NCI-H226 (cell line): ENCODE measurements at places on chromosomes 13 and 19.

GRCh38 chr19:57212109-57212508 lies 18.7 kb upstream of the AURKC start:
- DNase-seq, result no peak

DNA sequence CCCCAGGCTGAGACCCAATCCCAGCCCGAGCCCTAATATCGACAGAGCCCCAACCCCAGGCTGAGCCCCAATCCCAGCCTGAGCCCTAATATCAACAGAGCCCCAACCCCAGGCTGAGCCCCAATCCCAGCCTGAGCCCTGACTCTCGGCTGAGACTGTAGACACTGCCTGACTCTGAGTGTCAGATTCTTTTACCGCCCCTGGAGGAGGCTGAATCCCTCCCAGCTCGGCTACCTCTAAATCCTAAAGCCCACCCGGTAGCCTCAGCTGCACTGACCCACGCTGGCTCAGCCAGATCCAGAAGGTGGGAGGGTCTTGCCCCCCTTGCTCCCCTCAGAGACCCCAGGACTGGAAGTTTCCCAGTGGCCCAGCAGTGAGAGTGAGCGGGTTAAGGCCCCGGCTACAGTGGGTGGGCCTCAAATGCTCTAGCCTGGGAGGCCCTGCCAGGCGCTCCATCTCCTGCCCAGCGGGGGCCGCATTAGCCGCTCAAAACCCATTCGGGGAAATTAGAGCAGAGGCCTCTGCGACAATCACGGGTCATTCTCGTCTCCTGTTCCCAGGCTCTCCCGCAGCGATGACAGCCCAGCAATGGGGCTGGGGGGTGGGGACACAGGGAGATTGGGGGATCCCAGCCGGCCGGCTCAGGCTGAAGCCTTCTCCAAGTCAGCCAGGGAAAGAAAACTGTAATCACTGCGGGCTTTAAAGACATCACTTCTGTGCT lies 43.8 kb downstream of the ZNRF4 start:
- DNase-seq, result no peak

- no peak for DNase-seq
Measured at GRCh38 chr19:48443731-48444128, 2.1 kb upstream of the GRWD1 start.

DNA sequence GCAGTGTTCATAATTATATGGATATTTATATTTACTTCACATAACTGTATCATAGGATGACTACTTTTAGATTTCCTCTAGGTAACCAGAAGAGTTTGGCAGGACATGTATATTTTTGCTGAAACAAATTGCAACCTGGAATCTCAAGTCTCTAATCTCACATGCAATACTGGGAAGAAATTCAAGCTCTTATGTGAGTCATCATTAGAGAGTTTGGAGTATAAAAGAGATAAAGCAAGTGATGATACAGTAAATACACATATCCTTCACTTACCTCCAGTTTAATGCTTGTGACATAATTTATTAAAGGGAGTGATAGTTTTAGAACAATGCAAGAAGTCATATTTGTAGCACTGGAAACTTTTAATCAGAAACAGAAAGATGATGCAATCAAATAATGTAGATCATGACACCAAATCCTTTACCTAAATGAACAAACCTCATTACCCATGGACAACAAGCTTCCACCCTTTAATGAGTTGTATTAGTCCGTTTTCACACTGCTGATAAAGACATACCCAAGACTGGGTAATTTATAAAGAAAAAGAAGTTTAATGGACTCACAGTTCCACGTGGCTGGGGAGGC lies 15.8 kb upstream of the OR7A17 start:
- DNase-seq, result no peak

- no peak for DNase-seq
Measured at GRCh38 chr13:30849611-30850010, 56.5 kb upstream of the MEDAG start.

- peak; percentile 51 for DNase-seq
Measured at GRCh38 chr13:41746259-41746658, 214.7 kb downstream of the VWA8 start.

GRCh38 chr13:106589716-106590115 lies 21.8 kb upstream of the ARGLU1 start:
- no peak for DNase-seq

GRCh38 chr19:48292798-48293197 lies 22.9 kb downstream of the ZNF114 start:
- peak; percentile 94 for DNase-seq

DNA sequence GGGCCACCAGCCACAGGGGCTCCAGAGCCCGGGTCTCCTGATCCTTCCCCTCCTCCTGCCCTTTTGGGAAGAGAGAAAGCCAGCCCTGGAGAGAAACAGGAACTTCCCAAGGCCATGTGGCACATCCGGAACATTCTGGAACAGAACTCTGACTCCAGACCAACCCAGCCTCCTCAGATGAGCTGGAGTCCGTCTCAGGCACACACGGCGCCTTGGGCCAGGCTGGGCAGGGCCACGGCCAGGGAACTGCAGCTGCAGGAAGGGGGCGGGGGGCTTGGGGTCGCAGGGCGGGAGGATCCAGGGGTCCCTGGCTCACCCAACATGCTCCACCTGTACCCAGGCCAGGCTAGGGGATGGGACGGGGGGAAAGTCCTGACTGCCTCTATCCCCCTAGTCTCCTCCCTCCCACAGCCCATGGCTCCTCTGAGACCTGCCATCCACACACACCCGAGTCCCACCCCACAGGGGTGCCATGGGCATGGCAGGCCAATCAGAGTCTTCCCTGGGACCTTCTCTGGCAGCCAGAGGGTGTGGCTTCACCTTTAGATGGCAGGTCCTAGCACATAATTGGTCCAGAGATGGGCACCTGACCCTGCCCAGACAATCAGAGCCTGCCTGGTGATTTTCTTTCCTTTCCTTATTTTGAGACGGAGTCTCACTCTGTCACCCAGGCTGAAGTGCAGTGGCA lies 22.9 kb downstream of the SBNO2 start:
- no peak for DNase-seq

DNA sequence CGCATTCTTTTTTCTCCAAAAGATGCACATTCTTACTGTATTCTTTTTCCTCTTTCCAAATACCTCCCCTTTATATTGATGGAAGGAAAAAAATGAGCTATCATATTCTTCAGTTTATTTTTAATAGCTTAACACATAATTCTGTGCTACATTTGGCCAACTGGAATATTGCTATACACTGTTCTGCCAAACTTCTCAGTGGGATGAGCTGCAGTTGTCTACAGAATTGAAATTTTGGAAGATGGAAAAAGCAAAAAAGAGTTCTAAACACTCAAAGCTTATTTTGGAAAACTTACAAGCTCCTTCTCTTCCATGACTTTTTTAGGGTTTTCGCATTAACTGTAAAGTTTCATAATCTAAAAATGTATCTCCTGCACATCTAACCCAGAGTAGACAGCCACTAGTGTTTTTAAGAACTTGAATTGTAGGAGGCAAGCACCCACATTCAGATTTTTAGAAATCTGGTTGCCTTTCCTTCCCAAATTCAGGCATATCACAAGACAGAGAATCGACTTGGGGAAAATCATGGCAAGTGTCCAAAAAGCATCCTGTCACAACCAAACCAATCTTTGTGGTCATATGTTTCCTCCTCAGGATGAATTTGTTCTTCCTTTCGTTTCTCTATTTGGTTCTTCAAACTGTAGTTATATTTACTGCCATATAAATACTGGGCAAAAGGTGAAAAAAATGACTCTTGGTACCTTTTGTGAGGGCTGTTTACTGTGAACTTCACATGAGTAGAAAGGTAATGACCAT lies 111.4 kb upstream of the FRY start:
- no peak for DNase-seq

- DNase-seq, result no peak
Measured at GRCh38 chr19:16001481-16002312, 52.9 kb downstream of the OR10H4 start.

DNA sequence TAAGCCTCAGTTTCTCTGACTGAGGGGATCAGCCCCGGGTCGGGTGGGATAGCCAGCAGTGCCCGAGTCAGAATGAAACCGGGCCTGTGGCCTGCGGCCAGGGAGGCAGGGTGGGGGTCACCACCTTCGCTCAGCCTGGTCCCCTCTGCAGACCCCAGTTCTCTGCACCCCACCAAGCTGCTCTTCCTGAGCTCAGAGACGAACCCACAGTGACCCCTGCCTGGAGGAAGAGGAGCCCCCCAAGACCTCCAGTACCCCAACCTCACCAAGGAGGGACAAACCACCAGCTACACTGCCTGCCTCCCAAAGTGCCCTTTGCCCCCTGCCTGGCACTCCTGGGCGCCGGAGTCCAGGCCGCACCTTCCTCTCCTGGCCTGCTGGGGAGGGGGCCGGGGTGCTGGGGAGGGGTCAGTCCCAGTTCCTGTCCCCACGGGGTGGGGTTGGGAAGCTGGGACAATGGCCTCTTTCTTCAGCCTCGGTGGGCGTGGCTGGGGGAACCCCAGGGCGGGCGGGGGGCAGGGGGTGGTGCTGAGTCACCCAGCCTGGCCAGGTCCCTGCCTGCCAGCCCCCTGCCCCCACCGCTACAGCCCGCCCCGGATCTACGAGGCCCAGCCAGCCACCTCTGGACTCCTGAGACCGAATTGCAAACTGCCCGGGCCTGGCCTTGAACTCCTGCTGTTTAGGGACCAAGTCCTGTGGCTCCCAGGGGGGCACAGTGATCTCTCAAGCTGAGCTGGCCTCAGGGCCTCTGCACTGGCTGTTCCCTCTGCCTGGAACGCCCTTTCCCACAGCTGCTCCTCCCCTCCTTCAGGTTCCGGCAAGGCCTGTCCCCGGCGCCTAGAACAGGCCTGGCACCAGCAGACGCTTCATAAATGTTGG lies 14.3 kb downstream of the ZBTB7A start:
- DNase-seq, result no peak

DNA sequence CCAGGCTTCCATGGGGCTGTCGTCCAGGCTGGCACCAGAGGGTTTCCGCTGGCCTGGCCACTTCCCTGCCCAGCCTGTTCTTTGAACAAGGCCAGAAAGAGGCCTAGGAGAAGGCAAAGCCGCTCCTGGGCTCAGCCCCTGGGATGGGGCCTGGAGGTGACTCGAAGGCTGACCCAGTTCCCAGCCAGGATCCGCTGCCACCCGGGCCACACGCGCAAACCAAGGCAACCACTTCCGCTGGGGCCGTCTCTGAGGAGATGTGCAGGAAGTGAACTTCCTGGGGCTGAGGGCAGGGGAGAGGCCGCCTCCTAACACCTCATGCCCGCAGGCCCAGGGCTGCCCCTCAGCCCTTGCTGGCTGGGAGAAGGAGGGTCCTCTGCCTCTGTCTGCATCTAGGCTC lies 15.2 kb downstream of the PLEKHF1 start:
- no peak for DNase-seq

DNA sequence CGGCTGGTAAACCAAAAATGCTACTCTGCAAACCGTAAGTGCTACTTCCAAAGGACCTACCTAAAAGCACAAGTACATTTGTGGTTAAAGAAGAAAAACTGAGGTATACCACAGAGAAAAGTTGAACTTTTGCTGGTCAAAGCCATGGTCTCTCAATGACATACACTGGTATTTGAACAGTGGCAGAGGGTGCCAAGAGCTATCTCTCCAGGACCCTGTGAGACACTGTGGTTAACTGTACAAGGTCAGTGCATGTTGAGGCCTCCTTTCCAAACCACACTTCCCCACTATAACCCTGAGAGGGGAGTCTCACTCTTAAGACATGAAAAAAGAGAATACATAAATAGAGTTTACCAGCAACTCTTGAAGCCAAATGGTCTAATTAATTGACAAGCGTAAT lies 49.5 kb downstream of the COL4A1 start:
- DNase-seq, result no peak

- no peak for DNase-seq
Measured at GRCh38 chr13:38804061-38804460, 117.2 kb downstream of the FREM2 start.
